ENCODE measurements at places on chromosomes 2 and 18. TPM values are rescaled to one million over a fixed set of nuclear protein-coding genes. Genes with fewer than 3 reads are reported as not detected.

- no peaks in the 10 kb centered on the region for H3K36me3 ChIP-seq
- DNase-seq = peak; percentile 25
- no peak overlapping the region for H3K27ac ChIP-seq
- H3K4me1 ChIP-seq = no peaks in the 10 kb centered on the region
Observed at GRCh38 chr2:144162652-144163051, 357.3 kb downstream of the ZEB2 start.

- no peaks in the 10 kb centered on the region for H3K36me3 ChIP-seq
- H3K27me3 ChIP-seq = no peaks in the 10 kb centered on the region
- no peak overlapping the region for H3K4me3 ChIP-seq
- no peaks in the 10 kb centered on the region for H3K4me1 ChIP-seq
- DNase-seq = no peak
Observed at GRCh38 chr18:59387687-59388565, 28.9 kb upstream of the LMAN1 start.

FAM237A gene
- not detected for total RNA-seq

CCDC102B gene
- total RNA-seq = 4.3 TPM

ABI2 gene
- 24.5 TPM for total RNA-seq

GRCh38 chr2:219155054-219155644 lies 5.5 kb downstream of the NHEJ1 start:
- H3K27me3 ChIP-seq = no peaks in the 10 kb centered on the region
- no peak overlapping the region for H3K4me3 ChIP-seq
- peak; percentile 25 for DNase-seq
- H3K36me3 ChIP-seq = peaks cover 8% of the 10 kb centered on the region
- peaks cover 4% of the 10 kb centered on the region for H3K4me1 ChIP-seq

RTP5 gene
- not detected for total RNA-seq

ARHGEF33 gene
- total RNA-seq = 0.32 TPM

CD8B gene
- total RNA-seq = not detected

- no peaks in the 10 kb centered on the region for H3K27me3 ChIP-seq
- peaks cover 15% of the 10 kb centered on the region for H3K4me1 ChIP-seq
- H3K36me3 ChIP-seq = no peaks in the 10 kb centered on the region
Observed at GRCh38 chr2:45894211-45894610, 242.7 kb downstream of the PRKCE start.

TGFA gene
- 47.5 TPM for total RNA-seq

GRCh38 chr2:74915743-74916142 lies 42.7 kb upstream of the POLE4 start:
- DNase-seq = no peak
- H3K27ac ChIP-seq = no peak overlapping the region
- H3K27me3 ChIP-seq = peaks cover 30% of the 10 kb centered on the region

DNA sequence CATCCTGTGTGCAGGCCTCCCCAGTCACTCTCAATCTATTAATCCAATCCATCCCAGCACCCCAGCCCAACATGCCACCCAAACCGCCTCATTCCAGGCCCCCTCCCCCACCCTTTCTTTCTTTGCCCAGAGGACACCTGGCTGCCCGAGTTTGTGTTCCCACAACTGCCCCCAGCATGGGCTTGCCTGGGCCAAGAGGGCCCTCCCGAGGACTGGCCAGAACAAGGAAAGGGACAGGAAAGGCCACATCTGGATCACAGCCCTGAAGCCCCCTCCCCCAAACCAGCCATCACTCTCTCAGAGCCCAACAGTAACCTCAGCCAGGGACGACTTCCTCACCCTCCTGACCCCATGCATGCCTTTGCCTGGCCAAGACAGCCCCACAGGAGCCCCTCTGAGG lies 1.2 kb downstream of the TNS1 start:
- DNase-seq = no peak
- no peaks in the 10 kb centered on the region for H3K27me3 ChIP-seq
- H3K27ac ChIP-seq = peak overlapping the region; percentile 70
- H3K4me1 ChIP-seq = no peaks in the 10 kb centered on the region
- H3K4me3 ChIP-seq = no peak overlapping the region

- no peak overlapping the region for H3K27ac ChIP-seq
- no peak for DNase-seq
- no peak overlapping the region for H3K4me3 ChIP-seq
- H3K4me1 ChIP-seq = no peaks in the 10 kb centered on the region
- H3K36me3 ChIP-seq = no peaks in the 10 kb centered on the region
- H3K27me3 ChIP-seq = no peaks in the 10 kb centered on the region
Observed at GRCh38 chr2:11203480-11203879, 48.2 kb downstream of the SLC66A3 start.

DNA sequence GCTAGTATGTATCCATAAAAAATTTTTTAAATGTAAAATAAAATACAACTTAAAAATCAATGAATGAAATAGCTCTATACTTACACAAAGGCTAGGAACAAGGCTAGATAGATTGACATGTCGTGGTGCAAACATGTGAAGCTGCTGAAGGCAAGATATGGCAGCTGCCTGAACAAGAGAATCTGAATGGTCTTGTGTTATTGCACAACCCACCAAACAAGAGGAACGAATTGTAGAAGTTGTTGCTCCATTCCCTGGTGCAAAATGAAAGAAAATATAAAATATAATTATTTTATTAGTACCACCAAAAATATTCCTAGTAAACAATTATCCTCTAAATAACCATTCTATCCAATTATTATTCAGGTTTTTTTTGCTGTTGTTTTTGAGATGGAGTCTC lies 46.4 kb downstream of the HEATR5B start:
- no peak for DNase-seq
- no peak overlapping the region for H3K4me3 ChIP-seq
- no peaks in the 10 kb centered on the region for H3K36me3 ChIP-seq
- no peak overlapping the region for H3K27ac ChIP-seq

DNA sequence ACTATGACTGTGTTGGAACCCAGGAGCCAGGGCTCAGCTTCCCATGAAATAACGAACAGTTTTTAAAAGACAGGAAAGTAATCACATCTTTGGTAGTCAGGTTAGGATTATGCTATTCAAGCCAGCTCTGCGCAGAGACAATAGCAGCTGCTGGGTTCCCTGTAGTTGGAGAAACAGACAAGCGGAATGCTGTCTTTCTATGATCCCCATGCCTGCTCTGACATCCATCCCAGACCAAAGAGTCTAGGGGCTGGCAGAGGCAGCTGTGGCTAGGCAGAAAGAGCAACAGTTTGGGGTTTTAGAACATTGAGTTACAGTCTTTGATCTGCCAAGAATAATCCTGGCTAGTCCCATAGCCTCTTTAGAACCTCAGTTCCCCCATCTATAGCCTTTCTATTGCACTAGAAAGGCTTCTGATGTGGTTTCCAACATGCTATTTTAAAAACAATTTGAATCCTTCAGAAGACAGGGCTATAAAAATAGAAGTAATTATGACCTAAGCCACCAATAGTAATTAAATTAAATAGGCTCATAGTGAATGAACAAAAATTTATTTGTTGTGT lies 146.8 kb downstream of the MTX2 start:
- DNase-seq = no peak
- H3K36me3 ChIP-seq = no peaks in the 10 kb centered on the region
- no peak overlapping the region for H3K4me3 ChIP-seq
- H3K4me1 ChIP-seq = no peaks in the 10 kb centered on the region

DNA sequence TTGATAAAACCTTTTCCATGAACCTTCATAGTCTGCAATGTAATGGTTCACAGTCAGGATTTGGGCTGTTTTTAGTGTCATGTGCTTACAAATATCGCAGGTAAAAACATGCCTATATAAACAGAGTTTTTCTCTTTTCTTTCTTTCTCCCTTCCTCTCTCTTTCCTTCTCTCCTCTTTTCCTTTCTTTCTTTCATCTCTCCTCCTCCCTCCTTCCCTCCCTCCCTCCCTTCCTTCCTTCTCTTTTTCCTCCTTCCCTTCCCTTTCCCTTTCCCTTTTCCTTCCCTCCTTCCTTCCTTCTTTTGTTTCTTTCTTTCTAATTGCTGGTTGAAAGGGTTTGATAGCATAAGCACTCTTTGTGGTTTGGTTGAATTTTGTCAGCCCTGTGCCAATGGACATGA lies 9.6 kb upstream of the NPPC start:
- DNase-seq = no peak
- H3K4me1 ChIP-seq = no peaks in the 10 kb centered on the region
- H3K27me3 ChIP-seq = peaks cover 4% of the 10 kb centered on the region
- H3K4me3 ChIP-seq = no peak overlapping the region

DYNAP gene
- total RNA-seq = not detected

GRCh38 chr2:111135910-111136297 lies 15.2 kb downstream of the BCL2L11 start:
- H3K4me3 ChIP-seq = no peak overlapping the region
- no peaks in the 10 kb centered on the region for H3K36me3 ChIP-seq
- no peak overlapping the region for H3K27ac ChIP-seq
- no peaks in the 10 kb centered on the region for H3K27me3 ChIP-seq
- DNase-seq = no peak

COPS7B gene
- total RNA-seq = 21.3 TPM

IL1RN gene
- 10.0 TPM for total RNA-seq

DNA sequence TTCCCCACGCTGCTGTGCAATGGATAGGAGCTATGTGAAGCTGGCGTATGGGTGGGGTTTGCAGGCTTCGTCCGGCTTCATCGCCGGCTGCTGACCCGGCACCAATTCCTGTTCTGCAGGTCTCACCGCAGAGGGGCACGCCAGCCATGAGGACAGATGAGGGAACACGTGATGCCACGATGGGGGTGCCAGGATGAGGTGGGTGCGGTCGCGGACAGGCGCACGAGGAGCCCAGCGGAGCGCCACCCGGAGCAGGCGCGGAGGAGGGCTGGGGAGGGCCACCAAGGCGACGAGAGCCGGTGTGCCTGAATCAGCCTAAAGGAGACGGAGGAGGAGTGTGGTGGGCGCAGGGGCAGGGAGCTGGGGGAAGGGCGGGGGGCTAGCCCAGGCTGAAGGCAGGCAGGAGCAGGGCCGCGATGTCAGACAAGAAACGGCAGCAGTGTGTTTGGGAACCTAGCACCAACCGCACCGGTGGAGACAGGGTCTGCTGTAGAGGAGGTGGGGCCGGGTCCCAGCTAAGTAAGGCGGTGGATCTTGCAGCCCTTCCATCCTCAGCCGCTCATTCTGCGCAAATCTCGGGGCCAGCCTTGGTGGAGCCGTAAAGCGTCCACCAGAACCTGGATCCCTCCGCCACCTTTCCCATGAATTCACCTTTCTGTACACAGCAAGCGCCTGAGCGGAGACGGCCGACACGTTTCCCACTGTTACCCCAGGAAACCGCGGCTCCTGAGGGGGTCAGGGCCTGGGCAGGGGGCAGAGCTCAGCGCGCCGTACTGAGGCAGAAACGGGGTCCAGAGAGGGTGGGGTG lies 17.0 kb upstream of the CD8A start:
- peaks cover 59% of the 10 kb centered on the region for H3K27me3 ChIP-seq
- peak; percentile 58 for DNase-seq
- no peaks in the 10 kb centered on the region for H3K36me3 ChIP-seq
- H3K4me1 ChIP-seq = peaks cover 22% of the 10 kb centered on the region
- H3K4me3 ChIP-seq = peak overlapping the region; percentile 41

NAT8 gene
- total RNA-seq = not detected

GRCh38 chr2:73037947-73038585 lies 33.4 kb downstream of the SFXN5 start:
- no peak overlapping the region for H3K27ac ChIP-seq
- no peak for DNase-seq
- no peaks in the 10 kb centered on the region for H3K27me3 ChIP-seq
- H3K4me1 ChIP-seq = peaks cover 6% of the 10 kb centered on the region
- H3K4me3 ChIP-seq = no peak overlapping the region

HSBP1L1 gene
- 91.3 TPM for total RNA-seq

NRP2 gene
- 146 TPM for total RNA-seq

- H3K27ac ChIP-seq = no peak overlapping the region
- no peaks in the 10 kb centered on the region for H3K27me3 ChIP-seq
- no peaks in the 10 kb centered on the region for H3K4me1 ChIP-seq
- no peak overlapping the region for H3K4me3 ChIP-seq
Observed at GRCh38 chr18:23301972-23302371, 151.1 kb upstream of the RIOK3 start.

ALPI gene
- 50.9 TPM for total RNA-seq

DNA sequence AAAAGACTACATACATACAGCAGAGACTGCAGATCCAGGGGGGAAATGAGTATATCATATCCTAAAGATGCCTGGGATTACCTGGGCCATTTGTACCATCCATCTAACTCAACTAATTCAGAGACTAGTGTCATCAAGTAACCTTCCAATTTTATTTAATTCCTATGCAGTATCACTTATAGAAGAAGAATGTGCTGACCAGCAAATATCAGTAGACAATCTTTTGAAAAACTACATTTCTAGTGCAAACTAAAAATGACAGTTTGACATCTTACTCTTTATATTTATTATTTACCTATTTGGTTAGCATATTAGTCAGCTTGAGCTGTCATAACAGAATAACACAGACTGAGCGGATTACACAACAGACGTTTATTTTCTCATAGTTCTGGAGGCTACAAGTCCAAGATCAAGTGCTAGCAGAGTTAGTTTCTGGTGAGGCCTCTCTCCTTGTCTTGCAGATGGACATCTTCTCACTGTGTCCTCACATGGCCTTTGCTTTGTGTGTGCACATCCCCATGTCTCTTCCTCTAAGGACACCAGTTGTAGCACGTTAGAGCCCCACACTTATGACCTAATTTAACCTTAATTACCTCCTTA lies 47.0 kb downstream of the NCKAP5 start:
- H3K27me3 ChIP-seq = no peaks in the 10 kb centered on the region
- no peak overlapping the region for H3K4me3 ChIP-seq
- no peak overlapping the region for H3K27ac ChIP-seq
- H3K4me1 ChIP-seq = no peaks in the 10 kb centered on the region

ALPG gene
- not detected for total RNA-seq

- H3K4me3 ChIP-seq = no peak overlapping the region
- DNase-seq = peak; percentile 47
- H3K36me3 ChIP-seq = no peaks in the 10 kb centered on the region
- peak overlapping the region; percentile 69 for H3K27ac ChIP-seq
Observed at GRCh38 chr2:12918835-12919445, 202.2 kb downstream of the TRIB2 start.

DNA sequence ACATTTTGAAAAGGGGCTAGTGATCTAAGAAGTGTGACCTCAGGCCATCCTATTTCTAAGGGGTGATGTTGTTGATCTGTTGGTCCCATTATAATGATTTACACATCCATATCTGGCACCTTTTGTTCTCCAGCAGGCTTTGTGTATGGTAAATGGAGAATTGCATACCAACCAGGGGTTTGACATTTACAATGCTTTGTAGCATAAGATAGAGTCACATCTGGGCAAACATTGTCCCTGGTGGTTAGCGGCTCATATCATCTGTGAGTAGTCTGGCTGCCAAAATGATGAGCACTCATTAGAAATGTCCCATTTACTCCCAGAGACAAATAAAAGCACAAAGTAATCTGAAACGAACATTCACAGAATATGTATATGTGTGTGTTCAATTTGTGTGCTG lies 1775.5 kb upstream of the CELF4 start:
- H3K27ac ChIP-seq = no peak overlapping the region
- no peaks in the 10 kb centered on the region for H3K4me1 ChIP-seq
- H3K4me3 ChIP-seq = no peak overlapping the region
- no peaks in the 10 kb centered on the region for H3K36me3 ChIP-seq
- H3K27me3 ChIP-seq = no peaks in the 10 kb centered on the region
- DNase-seq = no peak

- no peak overlapping the region for H3K27ac ChIP-seq
- H3K4me3 ChIP-seq = no peak overlapping the region
- no peaks in the 10 kb centered on the region for H3K36me3 ChIP-seq
- no peak for DNase-seq
- H3K27me3 ChIP-seq = no peaks in the 10 kb centered on the region
- no peaks in the 10 kb centered on the region for H3K4me1 ChIP-seq
Observed at GRCh38 chr2:44836174-44836573, 105.3 kb upstream of the SIX3 start.
